ENCODE measurements at places on chromosomes 4 and X.

DNA sequence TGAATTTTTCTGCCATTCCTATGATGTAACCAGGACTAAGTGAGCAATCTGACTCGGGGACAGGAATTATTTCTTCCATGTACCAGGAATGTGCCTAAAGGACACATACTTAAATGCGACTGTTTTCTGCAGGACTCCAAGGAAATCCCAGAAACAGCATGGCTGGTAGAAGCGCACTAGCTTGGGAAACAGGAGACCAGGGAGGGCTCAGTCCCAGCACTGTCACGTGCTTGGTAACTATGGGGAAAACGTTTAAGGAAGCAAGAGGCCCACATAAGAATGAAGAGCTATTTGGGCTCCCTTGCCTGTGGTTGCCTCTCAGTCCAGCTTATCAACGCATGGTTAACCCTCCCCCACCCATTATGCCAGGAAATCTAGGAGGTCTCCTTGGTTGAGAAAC, 19.6 kb downstream of the MPP1 start:
- DNase-seq, result no peak

- no peak for DNase-seq
These were observed 51.9 kb upstream of the PRPS1 start for GRCh38 chrX:107576392-107576791.

- no peak for DNase-seq
These were observed 60.5 kb upstream of the PGRMC2 start for GRCh38 chr4:128347930-128348660.

DNA sequence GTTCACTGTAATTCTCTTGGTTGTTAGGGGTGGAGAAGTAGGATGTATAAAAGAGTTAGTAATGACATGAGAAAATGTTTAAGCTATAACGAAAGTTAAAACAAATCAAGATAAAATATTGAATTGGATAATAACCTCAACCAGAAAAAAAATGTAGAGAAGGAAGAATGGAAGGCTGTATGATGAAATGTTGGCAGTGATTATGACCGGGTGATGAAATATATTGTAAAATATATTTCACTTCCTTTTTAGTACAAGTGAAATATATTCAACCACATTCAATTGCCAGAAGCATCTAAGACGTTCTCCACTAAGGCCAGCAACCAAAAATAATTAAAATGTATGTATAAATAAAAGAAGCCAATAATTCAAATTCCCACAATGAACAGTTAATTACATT, 309.3 kb upstream of the FGF13 start:
- no peak for DNase-seq

- no peak for DNase-seq
These were observed 14.0 kb upstream of the HMGB3 start for GRCh38 chrX:150968862-150969720.

DNA sequence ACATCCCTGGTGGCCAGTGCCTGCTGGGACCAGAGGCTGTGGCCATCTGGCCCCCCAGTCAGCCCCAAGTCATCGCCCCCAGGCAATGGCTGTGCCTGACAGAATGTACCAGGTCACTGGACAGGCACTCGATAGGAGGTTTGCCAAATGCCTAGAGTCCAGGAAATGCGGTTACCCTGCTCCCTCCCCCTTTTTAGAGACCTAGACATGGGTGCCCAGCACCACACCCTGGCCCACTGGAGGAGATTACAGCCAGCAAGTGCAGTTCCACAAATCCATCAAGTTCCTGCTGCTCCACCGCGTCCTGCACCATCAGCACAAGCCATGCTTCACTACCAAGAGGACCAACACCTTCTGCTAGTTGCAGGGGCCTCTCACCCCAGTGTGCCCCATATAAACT, 16.2 kb upstream of the ZFX start:
- no peak for DNase-seq

- peak; percentile 34 for DNase-seq
These were observed 332.7 kb downstream of the RAPGEF2 start for GRCh38 chr4:159435561-159436023.

DNA sequence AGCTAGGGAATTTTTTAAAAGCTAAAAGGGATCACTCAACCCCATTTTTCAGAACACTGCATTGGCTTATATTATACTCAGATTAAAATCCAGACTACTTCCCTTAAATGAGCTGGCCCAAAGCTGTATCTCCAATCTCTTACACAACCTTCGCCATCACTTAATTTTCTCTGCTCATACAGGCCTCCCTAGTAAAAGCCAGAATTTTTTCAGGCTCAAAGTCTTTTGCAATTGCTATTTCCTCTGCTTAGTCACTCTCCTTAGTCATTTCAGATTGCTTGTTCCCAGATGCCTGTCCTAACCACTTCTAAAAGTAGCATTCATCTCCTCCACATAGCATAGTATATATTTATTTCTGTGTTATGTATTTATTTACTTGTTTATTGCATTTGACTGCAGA, 1587.9 kb upstream of the ADGRL3 start:
- no peak for DNase-seq

DNA sequence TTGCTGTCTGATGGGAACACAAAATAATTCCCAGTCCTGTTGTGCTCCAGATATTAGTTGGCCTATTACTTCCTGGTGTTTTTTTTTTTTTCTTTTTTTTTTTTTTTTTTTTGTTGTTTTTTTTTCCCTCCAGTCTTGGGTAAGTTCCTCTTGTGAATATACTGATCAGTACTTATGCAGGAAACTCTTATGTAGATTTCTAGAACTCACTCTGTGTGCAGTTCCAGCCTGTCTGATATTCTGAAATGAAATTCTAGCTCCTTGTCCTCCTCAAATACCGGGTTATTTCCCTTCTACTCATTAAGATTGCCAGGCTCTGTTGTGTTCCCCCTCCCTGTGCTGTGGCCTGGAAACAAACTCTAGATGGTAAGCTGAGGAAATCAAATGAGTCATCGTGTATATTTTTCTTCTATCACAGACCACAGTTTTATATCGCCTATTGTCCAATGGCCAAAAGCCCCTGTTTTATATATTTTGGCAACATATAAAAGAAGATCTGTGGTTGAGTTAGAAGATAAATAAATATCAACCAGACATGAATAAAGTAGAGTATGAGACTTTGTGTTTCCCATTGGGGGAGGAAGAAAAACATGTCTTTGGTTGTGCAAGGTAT, 124.3 kb upstream of the UGT8 start:
- DNase-seq, result no peak

- DNase-seq, result no peak
These were observed 117.1 kb upstream of the TENM3 start for GRCh38 chr4:182126096-182126495.
